ENCODE measurements at places on chromosomes 1 and 21.

- H3K36me3 ChIP-seq = no peaks in the 10 kb centered on the region
- no peak overlapping the region for H3K27ac ChIP-seq
- no peak for DNase-seq
These were observed 400.1 kb downstream of the NEGR1 start for GRCh38 chr1:71882226-71882625.

DNA sequence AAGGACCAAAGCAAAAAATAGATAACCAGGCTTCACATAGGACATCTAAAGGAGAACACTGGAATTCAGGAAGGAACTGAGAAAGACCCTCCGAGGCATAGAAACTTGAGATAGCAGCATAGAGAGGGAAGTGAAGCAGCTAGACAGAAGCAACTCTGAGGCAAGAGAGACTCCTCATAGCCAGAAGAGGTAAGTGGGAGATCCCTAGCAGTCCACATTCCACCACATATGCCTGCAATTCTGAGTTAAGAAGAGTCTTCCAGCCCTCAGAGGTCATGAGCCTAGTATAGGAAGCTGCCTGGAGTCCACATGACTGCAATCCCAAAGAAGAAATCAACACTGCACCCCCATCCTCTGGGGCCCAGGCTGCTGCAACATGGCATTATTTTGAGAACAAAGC lies 13.9 kb upstream of the FGGY start:
- no peak overlapping the region for H3K4me3 ChIP-seq
- H3K27ac ChIP-seq = no peak overlapping the region
- no peak for DNase-seq
- H3K36me3 ChIP-seq = no peaks in the 10 kb centered on the region

- no peaks in the 10 kb centered on the region for H3K36me3 ChIP-seq
- no peaks in the 10 kb centered on the region for H3K27me3 ChIP-seq
- no peak overlapping the region for H3K4me3 ChIP-seq
- no peak for DNase-seq
These were observed 218.5 kb downstream of the DISC1 start for GRCh38 chr1:231844986-231845502.

- DNase-seq = no peak
- H3K4me3 ChIP-seq = no peak overlapping the region
- H3K36me3 ChIP-seq = no peaks in the 10 kb centered on the region
These were observed 717.9 kb upstream of the CXADR start for GRCh38 chr21:16794950-16795349.

DNA sequence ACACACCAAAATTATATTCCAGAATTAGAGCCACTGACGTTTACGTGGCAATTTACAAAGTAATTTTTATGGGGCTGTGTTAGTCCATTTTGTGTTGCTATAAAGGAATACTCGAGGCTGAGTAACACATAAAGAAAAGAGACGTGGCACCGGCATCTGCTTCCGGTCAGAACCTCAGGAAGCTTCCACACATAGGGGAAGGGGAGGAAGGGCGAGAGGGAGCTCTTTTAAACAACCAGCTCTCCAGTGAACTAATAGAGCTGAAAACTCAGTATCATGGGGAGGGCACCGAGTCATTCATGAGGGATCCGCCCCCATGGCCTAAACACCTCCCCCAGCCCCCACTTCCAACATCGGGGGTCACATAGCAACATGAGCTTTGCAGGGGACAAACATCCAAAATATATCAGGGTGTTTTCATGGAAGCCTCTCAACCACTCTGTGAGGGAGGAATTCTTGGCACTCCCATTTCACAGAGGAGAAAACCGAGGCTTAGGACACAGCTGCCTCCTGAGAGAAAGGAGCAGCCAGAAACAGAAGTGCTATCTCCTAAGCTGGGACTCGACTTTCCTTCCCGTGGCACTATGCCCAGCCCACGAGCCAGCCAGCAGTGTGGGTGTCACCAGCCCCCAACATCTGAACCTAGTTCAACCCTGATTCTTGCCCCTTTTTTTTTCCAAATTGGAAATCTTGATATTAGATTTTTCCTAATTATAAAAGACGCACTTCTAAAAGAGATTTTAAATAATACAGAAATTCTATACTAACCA lies 29.2 kb downstream of the MIS18A start:
- H3K27me3 ChIP-seq = no peaks in the 10 kb centered on the region
- no peak overlapping the region for H3K27ac ChIP-seq
- no peak for DNase-seq
- peaks cover 50% of the 10 kb centered on the region for H3K4me1 ChIP-seq
- H3K4me3 ChIP-seq = no peak overlapping the region

DNA sequence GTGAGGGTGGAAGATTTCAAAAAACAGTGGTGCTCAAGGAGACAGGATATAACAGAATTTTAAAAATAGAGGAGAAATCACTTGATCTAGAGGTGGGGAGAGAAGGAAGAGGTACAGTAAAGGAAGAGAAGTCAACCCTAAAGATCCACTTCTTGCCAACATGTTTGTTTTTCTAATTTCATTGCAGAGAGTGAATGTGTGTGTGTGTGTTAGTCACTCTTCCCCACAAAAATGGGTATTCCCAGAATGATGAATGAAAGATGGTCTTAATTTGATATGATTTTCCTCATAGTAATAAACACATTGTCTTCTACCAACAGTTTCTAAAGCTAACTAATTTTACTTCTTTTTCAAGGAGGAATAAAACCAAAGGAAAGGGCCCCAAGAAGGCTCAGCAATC lies 74.2 kb upstream of the NGF start:
- H3K4me1 ChIP-seq = no peaks in the 10 kb centered on the region
- no peak for DNase-seq

GRCh38 chr1:232795497-232796053 lies 9.6 kb upstream of the MAP10 start:
- H3K27ac ChIP-seq = no peak overlapping the region
- H3K36me3 ChIP-seq = no peaks in the 10 kb centered on the region
- DNase-seq = no peak
- H3K4me1 ChIP-seq = no peaks in the 10 kb centered on the region
- H3K4me3 ChIP-seq = no peak overlapping the region
- no peaks in the 10 kb centered on the region for H3K27me3 ChIP-seq

- no peak overlapping the region for H3K27ac ChIP-seq
- no peaks in the 10 kb centered on the region for H3K36me3 ChIP-seq
- H3K4me3 ChIP-seq = no peak overlapping the region
- no peak for DNase-seq
- H3K4me1 ChIP-seq = no peaks in the 10 kb centered on the region
- H3K27me3 ChIP-seq = no peaks in the 10 kb centered on the region
These were observed 66.6 kb downstream of the SPATA6 start for GRCh38 chr1:48405400-48405799.

- no peaks in the 10 kb centered on the region for H3K27me3 ChIP-seq
- no peak for DNase-seq
- no peaks in the 10 kb centered on the region for H3K4me1 ChIP-seq
- no peaks in the 10 kb centered on the region for H3K36me3 ChIP-seq
- no peak overlapping the region for H3K4me3 ChIP-seq
These were observed 156.7 kb downstream of the DMRTA2 start for GRCh38 chr1:50266509-50266908.

GRCh38 chr1:165468726-165469249 lies 23.9 kb upstream of the RXRG start:
- no peaks in the 10 kb centered on the region for H3K4me1 ChIP-seq
- H3K36me3 ChIP-seq = no peaks in the 10 kb centered on the region
- no peak overlapping the region for H3K27ac ChIP-seq
- no peak for DNase-seq

DNA sequence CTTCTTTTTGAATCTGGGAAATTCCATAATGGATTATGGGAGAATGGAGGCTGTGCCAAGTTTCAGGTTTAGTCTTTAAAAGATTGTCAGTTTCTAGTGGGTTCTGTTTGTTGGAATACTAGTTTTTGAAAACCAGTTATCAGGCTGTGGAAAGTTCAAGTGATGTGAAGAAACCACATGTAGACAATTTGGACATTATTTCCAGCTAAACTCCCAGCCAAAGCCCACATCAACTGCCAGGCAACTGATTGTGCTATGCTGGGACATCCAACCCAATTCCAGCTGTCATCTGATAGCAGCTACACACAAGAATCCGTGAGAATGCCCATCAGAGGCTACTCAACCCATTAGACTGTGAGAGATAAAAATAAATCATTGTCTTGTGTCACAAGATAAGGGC lies 546.1 kb upstream of the ADAMTS5 start:
- no peaks in the 10 kb centered on the region for H3K36me3 ChIP-seq
- no peak overlapping the region for H3K27ac ChIP-seq
- no peak overlapping the region for H3K4me3 ChIP-seq
- H3K4me1 ChIP-seq = no peaks in the 10 kb centered on the region

DNA sequence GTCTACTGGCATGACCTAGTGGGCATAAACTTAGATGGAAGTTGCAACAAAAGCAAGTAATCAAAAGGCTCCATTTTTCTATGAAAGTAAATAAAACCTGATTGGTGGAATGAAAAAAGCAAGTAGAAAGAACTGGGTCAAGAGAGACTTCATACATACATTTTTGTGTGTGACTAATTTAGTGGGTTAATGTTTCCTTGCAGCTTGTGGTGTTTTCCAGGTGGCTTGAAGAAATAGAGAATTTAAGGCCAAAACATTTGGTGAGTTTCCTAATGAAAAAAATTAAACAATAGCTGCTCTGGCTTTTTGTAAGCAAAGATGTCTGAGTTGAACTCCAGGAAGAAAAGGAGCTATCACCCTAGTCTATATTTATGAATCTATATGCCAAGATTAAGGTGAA lies 71.0 kb downstream of the ZC3H11B start:
- H3K4me1 ChIP-seq = no peaks in the 10 kb centered on the region
- no peak for DNase-seq
- no peak overlapping the region for H3K4me3 ChIP-seq

DNA sequence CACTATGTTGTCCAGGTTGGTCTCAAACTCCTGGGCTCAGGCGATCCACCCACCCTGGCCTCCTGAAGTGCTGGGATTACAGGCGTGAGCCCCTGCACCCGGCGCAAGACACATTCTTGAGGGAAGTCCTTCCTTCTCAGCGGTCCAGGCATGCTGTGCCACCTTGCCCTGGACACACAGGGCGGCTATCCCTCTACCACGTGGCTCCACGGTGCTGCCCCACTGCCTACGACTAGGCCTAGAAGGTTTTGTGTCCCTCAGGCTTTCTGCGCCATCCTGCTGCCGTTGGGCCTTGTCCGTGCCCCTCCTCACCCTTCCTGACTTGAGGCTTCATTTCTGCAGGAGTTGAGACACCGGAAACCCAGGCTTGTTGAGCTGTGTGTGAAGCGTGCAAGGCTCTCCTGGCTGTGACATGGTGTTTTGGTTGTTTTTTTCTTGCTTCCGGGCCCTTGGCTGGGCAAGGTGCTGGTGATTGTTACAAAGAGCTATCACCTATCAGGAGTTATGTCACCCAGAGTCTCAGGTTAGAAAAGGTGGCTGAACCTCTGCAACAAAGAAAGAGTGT lies 13.9 kb downstream of the C1orf174 start:
- DNase-seq = no peak
- no peaks in the 10 kb centered on the region for H3K27me3 ChIP-seq
- H3K36me3 ChIP-seq = peaks cover 73% of the 10 kb centered on the region
- no peak overlapping the region for H3K27ac ChIP-seq
- H3K4me1 ChIP-seq = no peaks in the 10 kb centered on the region

DNA sequence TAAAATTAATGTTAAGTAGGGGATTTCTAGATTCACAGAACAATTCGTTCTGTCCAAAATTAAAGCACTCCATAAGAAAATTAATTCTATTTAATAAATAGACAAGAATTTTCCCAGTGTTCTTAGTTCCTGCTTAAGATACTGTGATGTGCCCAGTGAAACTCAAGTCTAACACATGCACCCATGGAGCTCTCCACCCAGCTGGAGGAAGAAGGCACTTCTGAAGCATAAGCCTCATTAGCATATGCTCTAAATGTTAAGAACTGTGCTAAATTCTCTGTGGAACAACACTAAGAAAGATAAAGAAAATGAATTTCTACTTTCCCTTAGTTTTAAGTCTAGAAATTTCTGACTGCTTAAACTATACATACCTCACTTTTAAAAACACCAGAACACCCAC lies 71.2 kb downstream of the TTLL7 start:
- H3K27me3 ChIP-seq = no peaks in the 10 kb centered on the region
- H3K4me3 ChIP-seq = no peak overlapping the region
- no peak for DNase-seq
- no peak overlapping the region for H3K27ac ChIP-seq
- H3K36me3 ChIP-seq = peaks cover 16% of the 10 kb centered on the region

- no peak overlapping the region for H3K27ac ChIP-seq
- DNase-seq = no peak
- H3K27me3 ChIP-seq = no peaks in the 10 kb centered on the region
- no peak overlapping the region for H3K4me3 ChIP-seq
These were observed 134.6 kb upstream of the LRRC7 start for GRCh38 chr1:69433073-69433472.

DNA sequence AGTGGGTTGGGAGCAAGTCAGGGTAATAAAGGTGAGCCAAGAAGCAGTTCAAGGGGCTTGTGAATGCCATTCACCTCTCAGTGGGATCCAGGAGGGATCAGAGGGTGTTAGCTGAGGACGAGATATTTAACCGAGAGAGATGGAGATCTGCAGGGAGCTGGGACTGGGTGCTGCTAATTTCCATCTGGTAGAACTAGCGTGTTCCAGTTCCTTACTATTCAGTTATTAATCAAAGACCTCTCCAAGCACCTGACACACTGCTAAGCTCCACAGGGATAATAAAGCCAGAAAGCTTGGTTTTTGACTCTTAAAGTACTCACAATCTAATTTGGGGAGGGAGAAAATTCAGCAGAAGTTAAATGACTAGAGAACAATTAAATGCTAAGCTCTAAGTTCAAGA lies 57.7 kb downstream of the ALG14 start:
- H3K36me3 ChIP-seq = no peaks in the 10 kb centered on the region
- no peak overlapping the region for H3K27ac ChIP-seq
- no peaks in the 10 kb centered on the region for H3K4me1 ChIP-seq
- H3K27me3 ChIP-seq = no peaks in the 10 kb centered on the region
- no peak for DNase-seq

- H3K27ac ChIP-seq = no peak overlapping the region
- no peaks in the 10 kb centered on the region for H3K36me3 ChIP-seq
- no peak overlapping the region for H3K4me3 ChIP-seq
- H3K27me3 ChIP-seq = no peaks in the 10 kb centered on the region
- DNase-seq = no peak
These were observed 142.1 kb downstream of the KCNT2 start for GRCh38 chr1:196466166-196466565.

DNA sequence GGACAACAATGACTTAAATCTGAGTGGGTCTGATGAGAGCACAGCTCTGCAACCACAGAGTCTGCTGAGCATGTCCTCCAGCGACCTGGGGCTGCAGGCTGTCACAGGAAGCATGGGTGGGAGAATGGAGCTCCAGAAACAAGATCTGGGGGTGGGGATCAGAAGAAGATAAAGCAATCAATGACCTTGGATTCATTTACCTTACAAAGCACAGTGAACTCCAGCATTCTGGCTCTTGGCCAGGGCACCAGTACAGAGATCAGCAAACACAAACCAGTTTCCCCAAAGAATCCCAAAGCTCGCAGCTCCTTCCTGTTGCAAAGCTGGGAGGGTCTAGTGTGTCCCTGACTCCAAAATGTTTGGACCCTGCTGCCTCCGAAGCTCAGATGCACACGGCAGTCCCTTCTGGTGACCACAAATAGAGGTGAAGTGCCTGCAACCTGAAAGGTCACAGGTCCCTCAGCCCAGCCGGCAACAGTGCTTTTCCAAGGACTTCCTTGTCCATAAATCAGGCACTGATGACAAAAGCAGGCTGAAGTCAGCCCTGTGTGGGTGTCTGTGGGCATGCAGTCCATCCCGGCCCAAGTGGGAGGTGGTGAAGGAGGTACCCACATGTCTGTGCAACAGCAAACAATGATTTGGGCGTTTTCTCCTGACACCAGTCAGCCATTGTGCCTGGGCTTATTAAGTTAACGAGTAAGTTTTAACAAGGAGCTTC lies 76.1 kb downstream of the SH3BGR start:
- no peak overlapping the region for H3K4me3 ChIP-seq
- no peak for DNase-seq
- no peaks in the 10 kb centered on the region for H3K27me3 ChIP-seq

GRCh38 chr1:9717193-9718005 lies 65.9 kb downstream of the PIK3CD start:
- H3K4me3 ChIP-seq = no peak overlapping the region
- no peaks in the 10 kb centered on the region for H3K27me3 ChIP-seq
- peaks cover 17% of the 10 kb centered on the region for H3K36me3 ChIP-seq
- peaks cover 8% of the 10 kb centered on the region for H3K4me1 ChIP-seq

Measured in tibial artery (tissue), 4 donors.